Left lung (tissue), 14 donors: ENCODE measurements at places on chromosomes 13 and 19.
A peak's percentile ranks its signal among the peaks of the same experiment; 100 is the strongest.

- DNase-seq = no peak
- H3K4me3 ChIP-seq = no peak overlapping the region
- no peak overlapping the region for H3K27ac ChIP-seq
- H3K4me1 ChIP-seq = no peaks in the 10 kb centered on the region
- no peaks in the 10 kb centered on the region for H3K27me3 ChIP-seq
- H3K36me3 ChIP-seq = peaks cover 97% of the 10 kb centered on the region
These were observed 12.1 kb upstream of the ZNF554 start for GRCh38 chr19:2807379-2808128.

- no peaks in the 10 kb centered on the region for H3K36me3 ChIP-seq
- no peak for DNase-seq
- H3K27ac ChIP-seq = no peak overlapping the region
- no peak overlapping the region for H3K4me3 ChIP-seq
- H3K27me3 ChIP-seq = peaks cover 68% of the 10 kb centered on the region
These were observed 818 bp upstream of the SLITRK1 start for GRCh38 chr13:83883061-83883523.

DNA sequence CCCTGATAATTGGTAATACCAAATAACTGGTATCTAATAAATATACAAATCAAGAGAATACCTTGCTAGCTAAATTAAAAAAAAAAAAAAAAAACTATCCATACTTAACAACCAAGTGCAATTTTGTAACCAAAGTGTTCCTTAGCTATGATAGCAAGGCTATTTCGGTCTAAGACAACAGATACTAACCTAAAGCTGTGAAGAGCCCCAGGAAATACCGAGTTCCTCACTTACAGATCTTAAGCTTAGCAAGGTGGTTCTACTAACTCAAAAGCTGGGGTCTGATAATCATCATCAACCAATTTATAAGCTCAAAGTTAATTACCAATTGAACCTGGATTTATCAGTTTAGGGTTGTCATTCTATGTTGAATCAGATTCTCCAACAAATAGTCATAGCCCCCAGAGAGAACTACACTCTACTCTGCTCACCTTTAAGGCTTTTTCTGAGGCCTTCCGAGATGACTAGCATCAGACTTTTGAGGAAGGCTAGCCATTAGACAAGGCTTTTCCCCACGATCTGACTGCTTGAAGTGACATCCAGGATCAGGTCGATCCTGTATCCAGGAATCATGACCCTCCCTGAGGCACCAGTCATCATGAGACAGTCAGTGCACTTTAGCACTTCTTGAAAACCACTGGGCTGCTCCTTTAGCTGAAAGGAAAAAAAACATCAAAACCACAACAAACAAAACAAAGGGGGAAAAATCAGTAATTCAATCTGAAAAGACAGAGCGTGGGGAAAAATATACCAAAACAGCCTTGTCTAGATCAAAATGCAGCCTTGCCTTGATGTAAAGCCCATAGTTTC lies 31.9 kb downstream of the INTS6 start:
- no peaks in the 10 kb centered on the region for H3K27me3 ChIP-seq
- peaks cover 8% of the 10 kb centered on the region for H3K4me1 ChIP-seq
- H3K36me3 ChIP-seq = no peaks in the 10 kb centered on the region
- DNase-seq = no peak

- H3K4me3 ChIP-seq = no peak overlapping the region
- DNase-seq = no peak
- H3K27me3 ChIP-seq = no peaks in the 10 kb centered on the region
- H3K36me3 ChIP-seq = no peaks in the 10 kb centered on the region
These were observed 529.3 kb upstream of the SPRY2 start for GRCh38 chr13:80870186-80870585.

GRCh38 chr19:18439025-18439909 lies 1.3 kb upstream of the ISYNA1 start:
- no peak overlapping the region for H3K4me3 ChIP-seq
- H3K27ac ChIP-seq = no peak overlapping the region
- H3K4me1 ChIP-seq = peaks cover 4% of the 10 kb centered on the region
- H3K36me3 ChIP-seq = no peaks in the 10 kb centered on the region
- peaks cover 43% of the 10 kb centered on the region for H3K27me3 ChIP-seq
- DNase-seq = no peak

GRCh38 chr19:54298357-54299125 lies 14.4 kb downstream of the LILRA5 start:
- H3K27ac ChIP-seq = no peak overlapping the region
- H3K27me3 ChIP-seq = peaks cover 42% of the 10 kb centered on the region
- H3K36me3 ChIP-seq = no peaks in the 10 kb centered on the region
- H3K4me1 ChIP-seq = peaks cover 42% of the 10 kb centered on the region

- H3K4me1 ChIP-seq = peaks cover 24% of the 10 kb centered on the region
- no peak overlapping the region for H3K27ac ChIP-seq
- H3K36me3 ChIP-seq = no peaks in the 10 kb centered on the region
- DNase-seq = no peak
- H3K27me3 ChIP-seq = peaks cover 45% of the 10 kb centered on the region
These were observed 3.0 kb downstream of the ENOX1 start for GRCh38 chr13:43783820-43784219.

DNA sequence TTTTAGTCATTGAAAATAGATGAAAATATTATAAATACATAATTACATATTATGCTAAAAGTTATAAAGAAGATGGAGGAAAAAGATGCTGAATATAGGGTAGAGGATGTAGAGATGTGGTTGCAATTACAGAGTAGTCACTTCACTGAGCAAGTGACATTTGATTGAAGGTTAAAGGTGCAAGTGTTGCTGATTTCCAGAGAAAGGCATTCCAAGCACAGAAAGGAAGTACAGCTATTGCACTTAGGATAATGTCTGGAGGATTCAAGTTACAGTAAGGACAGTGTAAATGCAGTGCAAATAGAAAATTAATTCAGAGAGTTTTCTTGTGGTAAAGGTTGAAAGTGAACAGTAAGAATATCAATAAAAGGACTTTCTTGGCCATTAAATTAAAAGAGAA lies 1721.8 kb downstream of the PCDH9 start:
- no peak overlapping the region for H3K27ac ChIP-seq
- no peaks in the 10 kb centered on the region for H3K4me1 ChIP-seq
- H3K36me3 ChIP-seq = no peaks in the 10 kb centered on the region
- H3K4me3 ChIP-seq = no peak overlapping the region
- DNase-seq = no peak

GRCh38 chr19:18715416-18715815 lies 31.9 kb downstream of the CRTC1 start:
- peaks cover 23% of the 10 kb centered on the region for H3K4me1 ChIP-seq
- no peak overlapping the region for H3K27ac ChIP-seq
- no peak overlapping the region for H3K4me3 ChIP-seq
- no peaks in the 10 kb centered on the region for H3K27me3 ChIP-seq
- no peaks in the 10 kb centered on the region for H3K36me3 ChIP-seq

GRCh38 chr13:27372896-27373295 lies 51.5 kb upstream of the GTF3A start:
- DNase-seq = no peak
- no peaks in the 10 kb centered on the region for H3K4me1 ChIP-seq
- H3K27ac ChIP-seq = no peak overlapping the region
- no peaks in the 10 kb centered on the region for H3K36me3 ChIP-seq
- no peaks in the 10 kb centered on the region for H3K27me3 ChIP-seq
- H3K4me3 ChIP-seq = no peak overlapping the region

GRCh38 chr13:35283856-35284255 lies 192.6 kb downstream of the MAB21L1 start:
- H3K4me3 ChIP-seq = no peak overlapping the region
- no peaks in the 10 kb centered on the region for H3K4me1 ChIP-seq
- no peak overlapping the region for H3K27ac ChIP-seq
- no peak for DNase-seq
- no peaks in the 10 kb centered on the region for H3K27me3 ChIP-seq
- H3K36me3 ChIP-seq = no peaks in the 10 kb centered on the region

DNA sequence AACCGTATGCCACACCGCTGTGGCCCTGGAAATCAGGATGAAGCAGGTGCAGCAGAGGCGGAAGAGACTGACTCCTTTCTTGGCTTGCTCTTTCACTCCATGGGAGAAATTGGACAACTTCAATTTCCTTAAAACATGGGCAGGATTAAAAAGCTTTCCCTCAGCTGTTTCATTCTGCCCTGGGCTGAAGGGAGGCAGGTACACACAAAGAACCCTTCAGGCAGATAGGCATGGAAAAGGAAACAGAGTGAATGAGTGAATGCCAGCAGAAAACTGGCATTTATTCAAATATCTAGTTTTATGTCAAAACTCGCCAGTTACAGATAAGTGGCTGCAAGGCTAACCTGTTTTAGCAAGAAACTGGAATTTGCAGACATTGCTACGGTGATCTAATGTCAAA lies 71.0 kb upstream of the SLC15A1 start:
- no peaks in the 10 kb centered on the region for H3K27me3 ChIP-seq
- DNase-seq = no peak
- peaks cover 4% of the 10 kb centered on the region for H3K4me1 ChIP-seq
- H3K36me3 ChIP-seq = peaks cover 74% of the 10 kb centered on the region

DNA sequence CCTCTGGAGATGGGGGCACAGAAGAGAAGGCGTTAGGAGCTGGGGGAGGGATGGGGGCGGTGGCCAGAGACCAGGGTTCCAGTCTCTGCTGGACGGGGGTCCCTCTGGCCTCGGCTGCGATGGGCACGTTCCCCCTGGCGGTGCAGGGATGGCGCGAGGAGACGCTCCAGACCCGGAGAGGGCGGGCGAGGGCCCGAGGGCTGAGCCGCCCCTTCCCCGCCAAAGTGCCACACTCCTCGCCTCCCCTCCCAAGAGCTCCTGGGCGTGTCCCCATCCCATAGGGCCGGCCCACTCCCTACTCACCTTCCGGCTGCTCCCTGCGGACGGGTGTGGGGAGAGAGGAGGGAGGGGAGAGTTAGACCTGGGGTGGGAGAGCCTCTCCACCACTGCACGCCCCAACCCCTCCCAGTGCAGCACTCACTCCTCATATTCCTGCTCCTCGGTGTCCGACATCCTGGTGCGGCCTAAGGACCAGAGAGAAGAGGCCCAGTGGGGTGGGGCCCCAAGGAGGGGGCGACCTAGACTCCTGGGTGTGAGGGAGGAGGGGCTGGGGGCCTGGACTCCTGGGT lies 2.2 kb downstream of the TNNT1 start:
- no peak for DNase-seq
- H3K27me3 ChIP-seq = peaks cover 82% of the 10 kb centered on the region
- H3K4me3 ChIP-seq = no peak overlapping the region
- no peak overlapping the region for H3K27ac ChIP-seq
- H3K4me1 ChIP-seq = peaks cover 16% of the 10 kb centered on the region

GRCh38 chr13:105538346-105538745 lies 997.1 kb downstream of the EFNB2 start:
- H3K4me1 ChIP-seq = no peaks in the 10 kb centered on the region
- H3K4me3 ChIP-seq = no peak overlapping the region
- no peak for DNase-seq

GRCh38 chr13:45196096-45196495 lies 4.7 kb downstream of the KCTD4 start:
- no peak overlapping the region for H3K27ac ChIP-seq
- peaks cover 12% of the 10 kb centered on the region for H3K4me1 ChIP-seq
- no peaks in the 10 kb centered on the region for H3K36me3 ChIP-seq
- no peak for DNase-seq

- H3K4me3 ChIP-seq = no peak overlapping the region
- H3K4me1 ChIP-seq = no peaks in the 10 kb centered on the region
- no peak overlapping the region for H3K27ac ChIP-seq
- no peaks in the 10 kb centered on the region for H3K27me3 ChIP-seq
These were observed 36.1 kb downstream of the TNFSF13B start for GRCh38 chr13:108305655-108306054.

DNA sequence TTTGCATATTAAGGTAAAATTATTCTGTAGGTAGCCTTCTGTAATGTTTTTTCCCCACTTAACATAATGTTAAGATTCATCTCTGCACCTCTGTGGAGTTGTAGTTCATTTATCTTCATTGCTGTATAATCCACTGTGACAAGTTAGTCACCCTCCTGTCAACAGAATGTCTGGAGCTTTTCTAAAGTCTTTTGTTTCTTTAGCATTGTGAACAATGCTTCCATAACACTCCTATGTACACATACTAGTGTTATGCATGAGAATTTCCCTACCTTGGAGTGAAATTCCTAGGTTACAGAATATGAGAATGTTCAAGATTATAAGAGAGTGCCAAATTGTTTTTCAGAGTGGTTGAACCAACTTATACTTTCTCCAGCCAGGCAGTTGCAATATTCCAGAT lies 113.5 kb downstream of the COG6 start:
- DNase-seq = no peak
- H3K27me3 ChIP-seq = no peaks in the 10 kb centered on the region
- no peak overlapping the region for H3K27ac ChIP-seq
- H3K4me3 ChIP-seq = no peak overlapping the region
- no peaks in the 10 kb centered on the region for H3K36me3 ChIP-seq

GRCh38 chr19:7868326-7868670 lies 5.9 kb downstream of the PRR36 start:
- no peaks in the 10 kb centered on the region for H3K36me3 ChIP-seq
- H3K27me3 ChIP-seq = peaks cover 12% of the 10 kb centered on the region
- H3K4me1 ChIP-seq = peaks cover 10% of the 10 kb centered on the region
- H3K27ac ChIP-seq = no peak overlapping the region
- no peak for DNase-seq
- no peak overlapping the region for H3K4me3 ChIP-seq

- no peak overlapping the region for H3K4me3 ChIP-seq
- no peaks in the 10 kb centered on the region for H3K4me1 ChIP-seq
- H3K27ac ChIP-seq = no peak overlapping the region
- no peak for DNase-seq
- H3K27me3 ChIP-seq = no peaks in the 10 kb centered on the region
These were observed 42.6 kb upstream of the TPM4 start for GRCh38 chr19:16033721-16034120.

GRCh38 chr13:21684576-21684975 lies 13.7 kb downstream of the FGF9 start:
- no peak for DNase-seq
- no peak overlapping the region for H3K4me3 ChIP-seq
- H3K36me3 ChIP-seq = no peaks in the 10 kb centered on the region
- H3K27ac ChIP-seq = no peak overlapping the region
- no peaks in the 10 kb centered on the region for H3K4me1 ChIP-seq

GRCh38 chr19:19595171-19595701 lies 23.3 kb downstream of the PBX4 start:
- no peaks in the 10 kb centered on the region for H3K36me3 ChIP-seq
- peak; percentile 89 for DNase-seq
- no peaks in the 10 kb centered on the region for H3K27me3 ChIP-seq
- H3K27ac ChIP-seq = peak overlapping the region; percentile 17
- H3K4me1 ChIP-seq = peaks cover 35% of the 10 kb centered on the region

DNA sequence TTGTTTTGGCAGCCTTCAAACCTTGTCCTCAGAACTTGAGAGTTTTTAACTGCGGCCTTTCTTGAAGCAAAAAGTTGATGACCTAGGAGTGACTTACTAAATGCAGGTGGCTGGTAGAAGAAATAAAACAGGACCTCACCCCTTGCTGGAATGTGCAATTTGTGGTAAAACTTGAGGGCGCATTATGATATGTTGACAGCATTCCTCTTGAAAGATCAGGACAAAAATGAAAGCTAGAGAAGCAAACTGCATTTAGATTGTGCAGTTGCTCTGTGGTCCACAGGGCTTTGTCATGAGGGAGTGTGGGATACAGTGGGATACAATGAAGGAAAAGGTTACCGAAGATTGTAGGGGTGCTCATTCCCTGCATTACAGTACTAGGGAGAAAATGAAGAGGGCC lies 504.2 kb downstream of the GPC6 start:
- H3K27me3 ChIP-seq = no peaks in the 10 kb centered on the region
- H3K27ac ChIP-seq = no peak overlapping the region
